ENCODE measurements at places on chromosomes 7 and 10. TPM values are rescaled to one million over a fixed set of nuclear protein-coding genes. Genes with fewer than 3 reads are reported as not detected.

CPSF4 gene
- total RNA-seq, result 17.9 TPM

DNA sequence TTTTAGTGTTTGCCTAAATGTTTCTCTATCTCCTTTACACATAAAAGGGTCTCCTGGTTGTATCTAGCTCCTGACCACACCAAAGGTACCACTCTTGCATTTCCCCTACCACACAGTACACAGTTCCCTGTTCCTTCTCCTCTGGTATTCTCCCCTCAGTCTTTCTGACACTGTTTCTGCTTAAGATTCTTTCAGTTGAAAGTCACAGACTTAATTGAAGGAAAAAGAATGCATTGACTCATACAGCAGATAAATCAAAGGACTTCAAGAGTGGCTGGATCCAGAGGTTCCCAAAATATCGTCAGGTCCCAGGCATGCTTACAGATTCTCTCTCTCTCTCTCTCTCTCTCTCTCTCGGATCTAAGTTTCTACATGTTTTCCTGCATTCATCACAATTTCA lies 185.6 kb upstream of the LRGUK start:
- DNase-seq, result no peak

GRCh38 chr7:118305671-118306070 lies 81.2 kb downstream of the ANKRD7 start:
- DNase-seq, result no peak

PTN gene
- total RNA-seq, result 11.2 TPM

IL6 gene
- 0.69 TPM for total RNA-seq

GRCh38 chr10:16943295-16944285 lies 126.4 kb upstream of the RSU1 start:
- no peak for DNase-seq

PRSS37 gene
- total RNA-seq, result not detected

DNA sequence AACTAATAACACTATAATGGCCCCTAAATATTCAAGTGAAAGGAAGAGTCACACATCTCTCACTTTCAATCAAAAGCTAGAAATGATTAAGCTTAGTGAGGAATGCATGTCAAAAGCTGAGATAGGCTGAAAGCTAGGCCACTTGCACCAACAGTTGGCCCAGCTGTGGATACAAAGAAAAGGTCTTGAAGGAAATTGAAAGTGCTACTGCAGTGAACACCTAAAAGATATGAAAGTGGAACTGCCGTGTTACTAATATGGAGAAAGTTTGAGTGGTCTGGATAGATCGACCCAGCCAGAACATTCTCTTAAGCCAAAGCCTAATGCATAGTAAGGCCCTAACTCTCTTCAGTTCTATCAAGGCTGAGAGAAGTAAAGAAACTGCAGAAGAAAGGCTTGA lies 12.1 kb upstream of the SNX13 start:
- DNase-seq, result no peak

GRCh38 chr7:126401918-126402317 lies 850.8 kb downstream of the GRM8 start:
- no peak for DNase-seq

GRCh38 chr10:66929375-66929774 lies 3.5 kb downstream of the LRRTM3 start:
- DNase-seq, result no peak

- DNase-seq, result no peak
Observed at GRCh38 chr7:118312051-118312450, 87.5 kb downstream of the ANKRD7 start.

WEE2 gene
- not detected for total RNA-seq

GRCh38 chr7:112452102-112452888 lies 2.0 kb downstream of the IFRD1 start:
- peak; percentile 26 for DNase-seq

All from left ventricle myocardium inferior (tissue), 1 donor.